Breast epithelium (tissue), 4 donors: ENCODE measurements at places on chromosomes 4 and X.
A peak's percentile ranks its signal among the peaks of the same experiment; 100 is the strongest.

GRCh38 chrX:69431420-69431819 is 72.7 kb upstream of the NALF2 start:
- H3K36me3 ChIP-seq: no peaks in the 10 kb centered on the region
- no peak for DNase-seq
- H3K27me3 ChIP-seq: peaks cover 38% of the 10 kb centered on the region
- no peaks in the 10 kb centered on the region for H3K4me1 ChIP-seq

DNA sequence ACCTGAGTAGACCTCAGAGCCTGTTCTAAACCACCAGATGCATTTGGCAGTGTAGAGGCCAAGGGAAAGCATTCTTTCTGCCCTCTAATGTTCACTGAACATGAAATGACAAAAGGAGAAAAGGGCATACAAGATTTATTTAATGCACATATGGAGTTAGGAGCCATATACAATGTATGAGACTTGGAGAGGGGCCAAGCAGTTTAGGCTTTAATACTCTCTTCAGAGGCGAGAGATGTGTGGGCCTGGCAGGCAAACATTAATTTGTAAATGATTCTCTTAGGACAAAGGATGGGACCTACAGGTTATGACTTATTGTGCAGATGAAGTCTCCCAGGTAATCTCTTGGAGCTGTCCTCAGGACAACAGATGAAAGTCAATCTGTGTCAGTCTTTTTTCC is 631.9 kb downstream of the ADGRL3 start:
- no peaks in the 10 kb centered on the region for H3K36me3 ChIP-seq
- H3K27me3 ChIP-seq: no peaks in the 10 kb centered on the region
- no peak overlapping the region for H3K4me3 ChIP-seq
- no peak overlapping the region for H3K27ac ChIP-seq
- H3K4me1 ChIP-seq: no peaks in the 10 kb centered on the region

GRCh38 chr4:21470535-21470934 is 478.0 kb downstream of the KCNIP4 start:
- no peak for DNase-seq
- no peaks in the 10 kb centered on the region for H3K4me1 ChIP-seq
- no peaks in the 10 kb centered on the region for H3K27me3 ChIP-seq
- H3K4me3 ChIP-seq: no peak overlapping the region
- H3K27ac ChIP-seq: no peak overlapping the region

- DNase-seq: no peak
- H3K36me3 ChIP-seq: no peaks in the 10 kb centered on the region
- no peaks in the 10 kb centered on the region for H3K27me3 ChIP-seq
- no peaks in the 10 kb centered on the region for H3K4me1 ChIP-seq
- no peak overlapping the region for H3K4me3 ChIP-seq
Observed at GRCh38 chr4:4529392-4529791, 12.5 kb downstream of the STX18 start.

GRCh38 chr4:52198294-52198693 is 147.2 kb downstream of the SPATA18 start:
- no peaks in the 10 kb centered on the region for H3K4me1 ChIP-seq
- no peaks in the 10 kb centered on the region for H3K27me3 ChIP-seq
- H3K4me3 ChIP-seq: no peak overlapping the region
- H3K36me3 ChIP-seq: no peaks in the 10 kb centered on the region

GRCh38 chr4:71944956-71945355 is 86.8 kb upstream of the NPFFR2 start:
- no peak overlapping the region for H3K27ac ChIP-seq
- H3K27me3 ChIP-seq: no peaks in the 10 kb centered on the region
- H3K4me3 ChIP-seq: no peak overlapping the region
- no peak for DNase-seq
- H3K36me3 ChIP-seq: no peaks in the 10 kb centered on the region

GRCh38 chr4:31283679-31284078 is 563.5 kb downstream of the PCDH7 start:
- no peak overlapping the region for H3K27ac ChIP-seq
- no peaks in the 10 kb centered on the region for H3K27me3 ChIP-seq
- H3K4me1 ChIP-seq: no peaks in the 10 kb centered on the region
- no peaks in the 10 kb centered on the region for H3K36me3 ChIP-seq

DNA sequence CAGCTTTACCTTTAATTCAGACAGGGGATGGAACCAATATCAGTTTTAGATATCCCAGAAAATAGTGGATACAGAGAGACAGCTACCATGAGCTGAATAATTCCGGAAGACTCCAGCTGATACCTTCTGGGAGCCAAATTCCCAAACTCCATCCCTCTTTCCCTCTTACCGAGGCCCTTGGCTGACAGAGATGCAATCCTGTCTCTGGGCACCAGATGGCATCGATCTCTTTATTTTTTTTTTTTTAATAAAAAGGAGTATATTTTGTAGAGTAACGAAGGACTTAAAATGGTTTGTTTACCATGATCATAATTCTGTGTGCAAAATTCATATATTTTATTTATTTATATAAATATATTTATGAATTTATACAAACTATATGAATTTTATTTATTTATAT is 31.0 kb downstream of the RAB40A start:
- H3K27ac ChIP-seq: no peak overlapping the region
- H3K36me3 ChIP-seq: no peaks in the 10 kb centered on the region
- no peak for DNase-seq
- H3K4me1 ChIP-seq: no peaks in the 10 kb centered on the region
- peaks cover 20% of the 10 kb centered on the region for H3K27me3 ChIP-seq

DNA sequence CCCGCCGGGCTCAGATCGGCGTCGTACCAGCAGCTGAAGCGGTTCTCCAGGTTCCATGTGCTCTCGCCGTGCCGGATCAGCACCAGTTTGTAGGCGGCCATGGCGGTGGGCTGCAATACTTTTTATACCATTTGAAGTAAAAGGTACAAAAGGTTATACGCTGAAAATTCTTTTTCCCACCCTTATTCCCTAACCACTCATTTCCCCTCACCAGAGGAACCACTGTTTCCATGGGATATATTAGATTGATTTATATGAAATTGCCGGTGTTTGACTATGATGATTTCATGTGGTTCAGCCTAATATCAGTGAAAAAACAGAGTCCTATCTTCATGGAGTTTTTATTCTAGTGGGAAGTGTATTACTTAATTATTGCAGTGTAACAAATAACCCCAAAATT is at the start of gene PGAM4:
Gene PGAM4, minus strand, starts transcription at position 101 of the 400 bp plus-strand sequence. Its CDS starts 0 bp downstream, at position 101.
- no peak within 1 kb of the TSS for H3K4me3 ChIP-seq
- H3K27ac ChIP-seq: no peak within 1 kb of the TSS
- H3K36me3 ChIP-seq: no peaks in the 10 kb centered on the region
- no peaks in the 10 kb centered on the region for H3K27me3 ChIP-seq
- no peak for DNase-seq

DNA sequence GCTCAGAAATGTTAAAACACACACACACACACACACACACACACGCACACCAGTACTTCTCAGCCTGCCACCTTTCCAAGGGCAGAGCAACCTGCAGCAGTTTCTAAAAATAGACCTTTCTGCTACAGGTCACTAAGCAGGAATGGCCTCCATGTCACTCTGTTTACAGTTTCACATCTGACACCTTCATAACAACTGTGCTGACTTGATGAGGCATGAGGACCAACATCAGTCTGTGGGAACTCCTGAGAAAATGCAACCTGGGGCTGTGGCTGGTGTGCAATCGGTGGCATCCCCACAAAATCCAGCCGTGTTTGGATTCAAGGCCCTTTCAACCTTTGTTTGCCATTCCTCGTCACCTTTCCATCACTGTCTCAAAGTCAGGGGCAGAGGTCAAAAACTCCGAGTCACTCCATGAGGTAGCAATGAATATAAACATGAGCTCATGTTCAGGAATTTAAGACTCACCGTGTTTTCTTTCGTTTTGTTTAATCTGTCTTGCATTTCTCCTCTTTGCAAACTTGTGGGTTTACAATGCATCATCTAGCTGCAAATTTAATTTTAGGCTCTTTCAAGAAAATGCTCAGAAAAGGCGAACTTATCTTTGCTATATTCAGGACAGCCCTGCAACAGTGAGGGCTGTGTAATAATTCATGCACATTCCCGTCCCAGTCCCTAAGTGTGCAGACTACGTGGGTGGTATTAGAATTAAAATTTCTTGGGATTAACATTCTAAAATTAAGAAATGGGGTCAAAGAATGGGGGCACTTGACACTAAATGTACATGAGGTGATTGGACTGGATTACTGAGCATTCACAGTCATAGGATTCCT is 135.3 kb downstream of the SHROOM3 start:
- peak overlapping the region; percentile 85 for H3K27ac ChIP-seq
- no peaks in the 10 kb centered on the region for H3K27me3 ChIP-seq
- H3K4me3 ChIP-seq: no peak overlapping the region
- H3K4me1 ChIP-seq: no peaks in the 10 kb centered on the region

- no peak overlapping the region for H3K27ac ChIP-seq
- H3K27me3 ChIP-seq: peaks cover 13% of the 10 kb centered on the region
- H3K4me1 ChIP-seq: no peaks in the 10 kb centered on the region
- DNase-seq: no peak
- no peak overlapping the region for H3K4me3 ChIP-seq
Observed at GRCh38 chrX:129139837-129140598, 383.3 kb downstream of the SMARCA1 start.

DNA sequence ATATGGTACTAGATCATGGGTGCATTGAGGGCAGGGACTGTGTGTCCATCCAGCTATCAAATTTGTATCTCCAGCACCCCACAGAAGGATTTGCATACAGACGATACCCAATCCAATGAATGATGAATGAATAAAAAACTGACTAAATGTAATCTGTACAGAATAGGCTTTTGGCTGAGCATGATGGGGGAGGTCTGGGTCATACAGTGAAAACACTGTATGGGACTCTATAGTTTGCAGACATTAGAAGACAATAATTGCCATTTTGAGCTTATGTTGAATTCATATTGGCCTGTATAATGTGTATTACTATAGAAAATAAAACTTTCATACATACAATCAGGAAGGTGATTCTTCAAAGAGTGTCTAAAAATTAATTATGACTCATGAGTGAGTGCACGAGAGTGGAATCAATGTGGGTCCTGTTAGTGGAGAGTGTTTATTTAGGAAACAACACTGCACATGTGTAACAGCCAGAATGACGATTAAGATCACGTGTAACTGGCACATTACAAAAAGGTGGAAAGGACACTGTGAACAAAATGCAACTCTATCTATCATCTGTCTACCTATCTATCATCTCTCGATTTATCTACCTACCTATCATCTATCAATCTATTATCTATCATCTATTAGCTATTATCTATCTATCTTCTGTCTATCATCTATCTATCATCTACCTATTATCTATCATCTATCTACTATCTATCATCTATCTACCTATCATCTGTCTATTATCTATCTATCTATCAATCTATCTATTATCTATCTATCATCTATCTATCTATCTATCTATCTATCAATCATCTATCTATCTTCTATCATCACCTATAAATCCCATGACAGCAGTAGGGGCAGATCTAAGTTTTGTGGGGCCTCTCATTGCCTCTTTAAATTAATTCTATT is 201.3 kb downstream of the PTTG2 start:
- DNase-seq: no peak
- peak overlapping the region; percentile 83 for H3K27ac ChIP-seq
- no peaks in the 10 kb centered on the region for H3K4me1 ChIP-seq
